Esophagus squamous epithelium (tissue), 5 donors: ENCODE measurements at places on chromosomes 2 and 18.

DNA sequence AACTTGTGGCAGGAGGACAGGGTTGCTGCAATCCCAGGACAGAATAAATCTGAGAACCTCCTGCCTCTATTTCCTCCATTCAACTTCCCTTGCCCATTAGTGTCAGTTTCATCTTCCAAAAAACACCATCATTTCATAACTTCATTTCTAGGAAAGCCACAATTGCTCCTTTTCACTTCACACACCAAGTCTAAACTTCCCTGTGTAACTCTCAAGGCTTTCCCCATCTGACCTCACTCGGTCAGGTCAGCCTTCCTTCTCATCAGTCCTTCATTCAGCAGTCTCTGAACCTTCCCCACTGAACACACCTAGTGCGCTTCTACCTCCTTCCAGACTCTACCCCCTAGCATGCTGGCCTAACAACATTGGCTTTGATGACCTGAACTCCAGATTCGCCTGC lies 35.8 kb downstream of the TCF7L1 start:
- no peak for DNase-seq

DNA sequence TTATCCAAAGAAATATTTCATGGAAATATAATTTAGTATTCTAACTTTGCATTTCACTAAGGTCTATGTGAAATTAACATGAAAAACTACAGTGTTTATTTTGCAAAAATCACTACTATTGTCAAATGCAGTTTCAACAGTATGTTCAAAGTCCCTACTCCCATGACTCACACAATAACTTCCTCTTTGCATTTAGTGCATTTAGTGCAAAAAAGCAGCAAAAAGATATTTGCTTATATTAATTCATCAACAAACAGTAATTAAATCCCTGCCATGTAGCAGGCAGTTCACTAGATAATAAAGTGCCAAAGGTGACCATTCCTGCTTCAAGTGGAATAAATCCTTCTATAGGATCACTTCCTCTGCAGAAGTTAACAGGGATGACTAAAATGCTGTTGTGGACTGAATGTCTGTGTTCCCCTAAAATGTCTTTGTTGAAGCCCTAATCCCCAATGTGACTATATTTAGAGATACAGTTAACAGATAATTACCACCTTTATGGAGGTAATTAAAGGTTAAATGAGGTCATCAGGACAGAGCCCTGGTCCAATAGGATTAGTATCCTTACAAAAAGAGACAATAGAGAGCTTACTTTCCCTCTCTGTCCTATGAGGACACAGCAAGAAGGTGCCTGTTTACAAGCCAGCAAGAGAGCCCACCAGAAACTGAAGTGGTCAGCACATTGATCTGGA lies 61.7 kb downstream of the STK39 start:
- DNase-seq = no peak

DNA sequence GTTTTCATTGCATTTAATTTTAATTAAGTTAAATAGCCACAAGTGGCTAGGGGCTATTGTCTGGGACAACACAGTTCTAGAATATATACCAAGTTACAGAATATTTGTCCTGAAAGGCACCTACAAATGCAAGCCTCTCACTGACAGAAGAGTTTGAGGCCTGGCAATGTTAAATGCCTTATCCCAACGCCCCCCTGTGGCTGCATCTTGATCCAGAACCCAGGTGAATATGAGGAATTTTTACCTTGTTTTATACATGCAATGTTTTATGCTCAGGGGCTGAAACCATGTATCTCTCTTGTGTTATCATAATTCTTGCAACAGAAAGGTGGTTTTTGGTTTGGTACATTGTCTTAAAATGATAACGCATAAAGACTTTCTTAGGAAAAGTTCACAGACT lies 71.8 kb upstream of the SEC11C start:
- no peak for DNase-seq

GRCh38 chr2:129074298-129074920 lies 755.7 kb upstream of the HS6ST1 start:
- no peak for DNase-seq

DNA sequence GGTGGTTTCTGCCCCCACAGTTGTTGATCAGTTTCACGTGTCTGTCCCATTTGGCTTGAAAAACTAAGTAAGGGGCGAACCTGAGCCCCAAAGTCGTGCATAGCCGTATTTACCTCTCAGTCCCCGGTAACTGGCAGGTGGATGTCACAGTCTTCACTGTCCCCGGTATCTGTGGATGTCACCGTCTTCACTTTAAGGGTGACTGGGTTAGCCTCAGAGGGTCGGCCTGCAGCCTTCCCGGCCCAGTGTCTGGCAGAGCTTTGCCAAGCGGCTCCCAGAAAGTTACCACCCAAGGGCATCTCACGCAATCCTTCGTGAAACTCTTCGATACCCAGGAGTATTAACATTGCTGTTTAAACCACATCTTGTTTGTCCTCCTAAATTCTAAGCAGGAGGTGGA lies 125.3 kb upstream of the CTDP1 start:
- DNase-seq = no peak

DNA sequence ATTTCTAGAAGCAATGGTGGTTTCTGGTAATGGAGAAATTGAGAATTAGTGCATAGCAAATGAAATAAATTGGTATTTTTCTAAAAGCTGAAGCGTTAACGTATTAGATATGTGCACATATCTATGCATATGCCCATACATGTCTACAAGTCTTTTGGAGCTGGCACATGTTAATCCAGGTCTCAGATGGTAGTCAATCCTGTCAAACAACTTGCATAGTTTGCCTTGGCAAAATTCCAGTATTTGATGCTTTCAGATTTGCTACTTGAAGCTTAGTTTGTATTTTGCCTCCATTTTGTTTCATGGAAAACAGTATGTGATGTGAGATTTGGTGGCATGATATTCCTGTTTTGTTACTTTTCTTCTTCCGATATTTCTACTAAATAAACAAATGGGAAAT lies 304.6 kb downstream of the PARD3B start:
- no peak for DNase-seq

- DNase-seq = no peak
These were observed 834.8 kb downstream of the CPS1 start for GRCh38 chr2:211391189-211391567.

- DNase-seq = no peak
These were observed 74.9 kb upstream of the PELI1 start for GRCh38 chr2:64219149-64219548.

DNA sequence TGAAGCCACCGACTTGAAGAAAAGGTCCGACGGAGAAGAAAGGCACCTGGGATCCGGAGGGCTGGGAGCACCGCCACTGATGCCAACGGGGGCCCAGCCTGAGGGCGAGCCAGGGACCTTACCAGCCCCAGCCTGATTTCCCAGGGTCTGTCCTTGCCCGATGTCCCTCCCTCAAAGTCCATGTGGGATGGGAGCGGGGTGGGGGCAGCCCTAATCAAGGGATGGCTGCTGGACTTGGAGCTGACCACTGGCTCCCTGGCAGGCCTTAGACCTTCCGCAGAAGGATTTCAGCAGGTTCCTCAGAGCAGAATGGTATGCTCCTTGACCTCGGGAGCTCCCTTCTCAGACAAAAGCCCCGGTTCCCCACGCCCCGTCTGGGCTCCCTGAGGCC lies 99.6 kb downstream of the ZFP36L2 start:
- DNase-seq = no peak

- no peak for DNase-seq
These were observed 60.1 kb upstream of the LDLRAD4 start for GRCh38 chr18:13158428-13158827.

DNA sequence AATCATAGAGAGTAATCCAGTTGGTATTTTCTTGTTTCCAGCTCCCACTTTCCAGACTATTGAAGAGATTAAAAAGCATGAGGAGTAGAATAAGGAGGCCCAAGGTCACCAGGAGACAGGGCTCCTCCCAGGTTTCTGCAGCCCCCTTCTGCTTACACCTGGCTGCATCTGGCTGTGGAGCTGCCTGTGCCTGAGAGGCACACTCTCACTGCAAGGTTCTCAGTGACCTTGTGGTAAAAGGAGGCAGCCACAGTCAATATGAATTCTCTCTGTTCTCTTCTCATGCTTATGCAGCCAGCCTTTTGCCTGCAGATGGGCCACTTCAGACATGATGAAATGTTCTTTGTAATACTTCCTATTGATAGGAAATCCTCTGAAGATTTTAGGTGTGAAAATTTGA lies 233.7 kb downstream of the MYO3B start:
- no peak for DNase-seq

GRCh38 chr18:44844486-44844885 lies 163.8 kb downstream of the SETBP1 start:
- no peak for DNase-seq
